ENCODE measurements at places on chromosomes 1 and 21.

DNA sequence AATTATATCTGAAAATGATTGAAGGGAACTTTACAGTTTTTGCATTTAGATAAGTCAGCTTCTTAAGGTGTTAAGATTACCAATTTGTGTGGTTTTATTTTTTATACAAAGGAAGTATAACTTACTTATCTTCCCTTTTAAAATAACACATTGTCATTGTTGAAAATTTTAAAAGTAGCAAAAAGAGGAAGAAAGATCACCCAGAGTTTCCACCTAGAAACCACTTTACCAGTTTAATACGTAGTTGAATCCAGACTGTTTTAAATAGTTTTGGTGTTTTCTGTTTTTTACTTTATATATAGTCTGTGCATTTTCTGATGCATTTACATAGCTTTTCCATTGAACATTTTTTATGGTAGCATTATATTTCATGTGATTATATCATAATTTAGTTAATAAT is 6.1 kb downstream of the CCDC18 start:
- DNase-seq = no peak

DNA sequence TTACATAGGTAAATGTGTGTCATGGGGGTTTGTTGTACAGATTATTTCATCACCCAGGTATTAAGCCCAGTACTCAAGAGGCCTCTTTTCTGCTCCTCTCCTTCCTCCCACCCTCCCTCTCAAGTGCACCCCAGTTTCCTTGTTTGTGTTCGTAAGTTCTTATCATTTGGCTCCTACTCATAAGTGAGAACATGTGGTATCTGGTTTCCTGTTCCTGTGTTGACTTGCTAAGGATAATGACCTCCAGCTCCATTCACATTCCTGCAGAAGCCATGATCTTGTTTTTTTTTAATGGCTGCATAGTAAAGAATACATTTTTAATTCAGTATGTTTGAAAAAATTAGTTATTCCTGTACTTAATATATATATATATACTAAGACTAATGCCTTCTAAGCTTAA is 107.7 kb downstream of the CLDN17 start:
- no peak for DNase-seq

DNA sequence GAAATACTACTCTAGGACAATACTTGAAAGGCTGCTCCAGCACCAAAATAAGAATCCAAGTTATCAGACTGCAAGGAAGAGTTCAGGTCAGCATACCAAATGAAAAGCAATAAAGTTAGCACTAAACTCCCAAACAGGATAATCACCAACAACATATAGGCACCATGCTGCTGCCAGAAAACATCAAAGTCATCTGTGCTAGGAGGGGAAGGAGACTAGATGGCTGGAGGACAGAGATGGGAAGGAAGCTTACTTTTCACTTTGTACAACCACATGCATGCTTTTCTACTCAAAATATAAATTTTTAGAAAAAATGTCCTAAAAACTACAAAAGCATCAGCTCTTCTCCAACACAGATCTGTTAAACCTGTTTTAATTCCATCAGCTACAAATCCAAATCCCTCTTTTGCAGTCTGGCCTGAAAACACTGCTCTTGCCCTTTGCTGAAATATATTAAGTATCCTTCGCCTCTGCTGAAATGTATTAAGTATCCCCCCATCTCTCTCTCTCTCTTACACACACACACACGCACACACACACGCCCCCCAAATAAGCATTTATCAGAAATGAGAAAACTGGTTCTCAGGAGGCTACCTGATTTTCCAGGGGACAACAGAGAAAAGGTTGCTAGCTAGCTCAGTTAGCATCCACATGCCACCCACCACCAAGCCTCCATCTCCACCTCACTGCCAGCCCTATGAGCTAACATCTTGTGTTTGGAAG is 1.5 kb downstream of the GATAD2B start:
- DNase-seq = no peak

DNA sequence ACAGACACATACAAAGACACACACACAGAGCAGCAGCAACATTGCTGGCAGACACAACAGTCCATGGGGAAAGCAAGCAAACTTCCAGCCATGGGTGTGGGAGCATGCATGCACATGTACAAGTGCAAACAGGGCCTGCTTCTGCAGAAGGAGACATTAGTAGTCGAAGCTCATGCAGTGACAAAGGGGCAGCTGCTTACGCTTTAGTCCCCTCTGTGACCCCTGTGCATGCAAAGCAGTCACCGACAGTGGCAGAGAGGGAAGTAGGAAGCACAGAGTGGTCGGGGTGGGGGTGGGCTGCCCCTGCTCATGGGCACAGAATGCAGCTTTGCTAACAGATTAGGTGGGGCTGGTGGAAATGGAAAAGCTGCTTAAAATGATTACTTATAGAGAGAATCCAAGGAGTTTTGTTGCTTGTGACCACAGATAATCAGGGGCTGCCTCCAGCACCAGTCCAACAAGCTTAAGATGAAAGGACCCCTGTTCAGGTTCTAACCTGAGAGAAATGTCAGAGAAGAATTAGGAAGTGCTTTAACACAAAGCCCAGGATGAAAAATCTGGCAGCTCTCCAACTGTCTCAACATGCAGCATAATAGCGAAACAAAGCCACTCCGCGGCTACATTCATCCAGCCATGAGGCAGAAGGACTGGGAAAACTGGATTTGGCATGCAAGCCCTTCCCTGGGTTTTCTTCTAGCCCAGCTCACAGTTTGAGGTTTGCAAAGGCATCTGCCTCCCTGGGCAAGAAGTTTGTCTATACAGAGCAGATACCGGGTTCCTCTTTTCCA is 378.9 kb downstream of the KCNH1 start:
- DNase-seq = no peak

DNA sequence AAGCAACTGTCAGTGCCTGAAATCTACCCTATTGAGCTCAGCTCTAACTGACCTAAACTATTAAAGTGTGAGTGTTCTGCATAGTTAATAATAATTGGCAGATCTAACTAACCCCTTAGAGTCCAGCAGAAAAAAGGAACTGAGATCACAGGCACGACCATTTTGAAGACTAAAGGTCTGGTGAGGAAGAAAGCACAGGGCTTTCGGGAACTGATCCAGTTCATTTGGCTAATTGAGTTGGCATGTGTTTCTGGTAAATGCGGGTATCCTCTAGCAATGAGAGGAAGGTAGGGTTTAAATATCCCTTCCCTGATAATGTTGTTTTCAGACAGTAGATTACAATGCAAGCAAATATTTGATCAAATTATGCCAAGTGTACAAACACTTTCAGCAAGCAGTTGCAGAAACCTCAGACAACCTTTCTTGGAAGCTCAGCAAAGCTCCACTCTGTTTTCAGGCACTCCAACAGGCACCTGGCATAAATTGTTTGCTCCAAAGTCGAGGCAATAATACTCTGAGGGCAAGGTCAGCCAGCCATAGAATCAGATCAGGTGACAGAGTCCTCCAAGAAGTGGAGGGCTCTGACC is 100.8 kb downstream of the KCNK1 start:
- DNase-seq = no peak

DNA sequence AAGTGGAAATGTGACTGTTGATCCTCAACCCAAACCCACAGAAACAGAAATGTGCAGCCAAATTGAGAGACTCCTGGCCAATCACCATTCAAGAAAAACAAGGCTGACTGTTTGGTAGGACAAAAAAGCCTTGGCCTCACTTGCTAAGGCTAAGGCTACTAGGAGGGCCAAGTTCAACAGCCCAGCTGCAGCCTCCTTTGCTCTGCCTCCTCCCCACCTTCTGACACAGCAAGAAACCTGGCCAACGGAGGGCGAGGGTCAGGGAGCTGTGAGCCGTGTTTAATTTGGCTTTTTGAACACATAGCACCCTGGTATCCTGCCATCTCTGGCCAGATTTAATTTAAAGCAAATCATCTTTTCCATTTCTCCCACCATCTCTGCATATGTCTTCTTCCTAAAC is 165.8 kb upstream of the RAB4A start:
- DNase-seq = no peak

DNA sequence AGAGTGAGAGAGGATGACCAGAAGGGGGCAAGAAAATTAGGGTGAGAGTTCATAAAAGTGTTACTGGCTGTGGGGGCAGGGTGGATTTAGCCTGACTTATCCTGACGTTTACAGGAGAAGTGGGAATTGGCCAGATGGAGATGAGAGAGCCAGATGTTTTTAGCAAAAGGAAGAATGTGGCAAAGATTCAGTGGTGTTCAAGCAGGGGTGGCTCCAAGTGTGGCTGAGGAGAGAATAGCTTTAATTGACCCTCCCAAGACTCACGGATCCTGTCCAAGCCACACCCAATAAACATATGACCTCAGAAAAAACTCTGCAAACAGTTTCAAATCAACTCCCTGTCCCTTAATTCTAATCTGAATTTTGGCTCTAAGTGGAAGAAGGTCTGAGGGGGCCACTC is 35.2 kb upstream of the EDEM3 start:
- DNase-seq = no peak

GRCh38 chr1:205568469-205569361 is 63.1 kb downstream of the ELK4 start:
- no peak for DNase-seq

GRCh38 chr1:1173061-1173792 is 453 bp upstream of the TTLL10 start:
- DNase-seq = no peak

DNA sequence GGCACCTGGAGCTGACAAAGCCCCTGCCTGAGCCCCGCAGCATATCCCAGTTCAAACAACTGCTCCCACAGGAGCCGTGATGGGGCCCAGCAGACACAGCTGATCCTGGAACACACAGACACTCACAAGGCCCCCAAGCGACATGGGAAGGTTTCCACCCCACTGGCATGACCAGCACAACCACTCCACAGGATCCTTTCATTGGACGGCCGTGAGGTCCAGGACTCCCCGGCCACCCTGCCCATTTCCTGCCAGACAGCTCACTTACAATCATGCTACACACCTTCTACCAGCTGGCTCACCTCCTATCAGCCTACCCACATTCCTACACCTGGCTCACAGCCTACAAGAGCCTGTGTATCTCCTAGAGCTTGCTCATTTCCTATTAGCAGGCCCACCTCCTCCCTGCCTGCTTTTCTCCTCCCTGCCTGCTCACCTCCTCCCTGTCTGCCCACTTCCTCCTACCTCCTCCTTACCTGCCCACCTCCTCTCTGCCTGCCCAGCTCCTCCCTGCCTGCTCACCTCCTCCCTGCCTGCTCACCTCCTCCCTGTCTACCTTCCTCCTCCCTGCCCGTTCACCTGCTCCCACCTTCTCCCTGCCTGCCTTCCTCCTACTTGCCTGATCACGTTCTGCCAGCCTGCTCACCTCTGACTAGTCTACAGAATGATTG is 73.9 kb downstream of the MATN1 start:
- DNase-seq = no peak

DNA sequence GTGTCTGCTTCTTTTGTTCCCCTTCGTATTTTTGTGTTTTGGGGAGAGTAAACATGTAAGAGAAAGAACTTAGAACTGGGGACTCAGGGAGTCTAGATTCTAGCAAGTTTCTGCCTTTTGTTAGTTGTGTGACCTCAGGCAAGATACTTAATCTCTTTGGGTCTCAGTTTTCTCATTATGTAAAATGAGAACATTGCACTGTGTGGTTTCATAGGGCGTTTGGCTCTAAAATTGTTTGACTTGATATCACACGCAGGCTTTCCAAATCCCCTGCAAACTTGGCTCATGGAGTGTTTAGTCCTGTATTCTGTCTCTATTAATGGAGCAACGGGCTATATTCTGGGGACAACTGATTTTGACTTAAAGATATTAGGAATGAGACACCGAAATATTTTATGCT is 57.7 kb downstream of the NTNG1 start:
- DNase-seq = no peak

- DNase-seq = no peak
These were observed 4.6 kb upstream of the ATP13A2 start for GRCh38 chr1:17016317-17016661.

DNA sequence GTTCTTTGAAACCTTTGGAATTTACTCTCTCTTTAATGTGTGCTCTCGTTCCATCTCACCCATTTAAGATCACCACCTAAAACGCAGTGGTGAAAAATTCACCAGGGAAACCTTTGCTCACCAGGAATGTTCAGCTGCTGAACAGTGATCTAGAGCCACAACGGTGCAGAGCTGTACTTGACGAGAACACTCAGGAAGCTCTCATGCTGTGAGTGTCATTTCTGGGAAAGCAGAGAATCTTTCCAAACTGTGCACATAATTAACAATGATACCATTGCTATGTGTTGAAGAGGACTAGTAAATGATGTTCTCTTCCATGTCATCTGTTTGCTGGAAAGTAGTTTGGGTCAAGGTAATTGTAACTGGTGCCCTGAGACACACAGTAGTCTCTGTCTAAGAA is 117.1 kb downstream of the ZZZ3 start:
- no peak for DNase-seq

- DNase-seq = no peak
These were observed 162.4 kb upstream of the BEND5 start for GRCh38 chr1:48939042-48939441.

GRCh38 chr1:118151312-118151937 is 33.6 kb downstream of the SPAG17 start:
- peak; percentile 55 for DNase-seq

DNA sequence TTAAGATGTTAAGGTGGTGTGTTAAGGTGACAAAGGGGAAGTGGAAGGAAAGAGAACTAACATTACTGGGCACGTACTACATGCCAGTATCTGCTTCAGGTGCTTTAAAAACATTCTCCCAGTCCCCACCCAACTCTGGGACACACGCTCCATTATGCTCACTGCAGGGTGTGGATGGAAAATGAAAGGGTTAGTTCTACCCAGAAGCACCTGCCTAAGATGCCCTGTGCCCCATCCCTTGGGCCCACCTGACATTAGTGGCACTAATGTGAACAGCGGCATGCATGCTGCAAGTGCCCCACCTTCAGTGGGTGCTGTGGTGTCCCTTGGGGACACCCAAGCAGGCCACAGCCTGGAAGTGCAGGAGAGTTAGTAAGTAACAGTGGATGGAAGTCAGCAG is 82.9 kb upstream of the CXADR start:
- DNase-seq = no peak

GRCh38 chr21:44374601-44375280 is 21.3 kb downstream of the TRPM2 start:
- no peak for DNase-seq

- no peak for DNase-seq
These were observed 154.6 kb downstream of the PBX1 start for GRCh38 chr1:164713456-164714207.

DNA sequence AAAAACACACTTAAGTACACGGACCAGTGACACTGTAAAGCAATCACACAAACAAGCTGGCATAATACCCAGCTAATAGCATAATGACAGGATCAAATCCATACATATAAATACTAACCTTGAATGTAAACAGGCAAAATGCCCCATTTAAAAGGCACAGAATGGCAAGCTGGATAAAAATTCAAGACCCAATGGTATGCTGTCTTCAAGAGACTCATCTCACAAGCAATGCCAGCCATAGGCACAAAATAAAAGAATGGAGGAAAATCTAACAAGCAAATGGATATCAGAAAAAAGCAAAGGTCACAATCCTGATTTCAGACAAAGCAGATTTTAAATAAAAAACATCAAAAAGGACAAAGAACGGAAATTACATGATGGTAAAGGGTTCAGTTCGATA is 79.1 kb upstream of the PTGFR start:
- no peak for DNase-seq

DNA sequence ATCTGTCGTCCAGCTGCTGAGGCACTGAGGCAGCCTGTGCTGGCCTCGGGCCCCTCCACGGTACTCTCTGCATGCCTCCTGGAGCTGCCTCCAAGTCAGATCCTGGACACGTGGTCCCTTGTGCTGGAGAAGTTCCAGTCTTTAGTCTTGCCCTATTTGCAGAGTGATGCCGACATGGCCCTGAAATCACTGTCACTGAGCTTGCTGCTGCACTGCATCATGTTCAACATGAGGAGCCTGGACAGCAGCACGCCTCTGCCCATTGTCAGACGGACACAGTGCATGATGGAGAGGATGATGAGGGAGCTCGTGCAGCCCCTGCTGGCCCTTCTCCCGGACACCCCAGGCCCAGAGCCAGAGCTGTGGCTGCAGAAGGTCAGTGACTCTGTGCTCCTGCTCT is 10.0 kb downstream of the URB2 start:
- no peak for DNase-seq
